ENCODE measurements at places on chromosomes 7 and 10.

GRCh38 chr7:26166684-26167266, 14.8 kb downstream of the NFE2L3 start:
- no peak for DNase-seq

GRCh38 chr7:74253835-74254128, 417 bp downstream of the RFC2 start:
- no peak for DNase-seq

- DNase-seq: no peak
Measured at GRCh38 chr10:122422266-122422989, 32.0 kb upstream of the ARMS2 start.

DNA sequence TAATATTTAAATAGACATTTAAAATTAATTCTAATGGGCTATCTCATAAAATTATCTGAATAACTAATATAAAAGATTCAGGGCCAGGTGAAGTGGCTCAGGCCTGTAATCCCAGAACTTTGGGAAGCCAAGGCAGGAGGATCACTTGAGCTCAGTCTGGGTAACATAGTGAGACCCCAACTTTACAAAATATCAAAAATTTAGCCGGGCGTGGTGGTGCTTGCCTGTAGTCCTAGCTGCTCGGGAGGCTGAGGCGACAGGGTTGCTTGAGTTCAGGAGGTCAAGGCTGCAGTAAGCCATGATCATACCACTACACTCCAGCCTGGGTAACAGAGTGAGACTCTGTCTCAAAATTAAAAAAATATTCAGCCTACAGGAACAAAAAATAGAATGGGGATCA, 12.5 kb downstream of the NOBOX start:
- DNase-seq: no peak

GRCh38 chr10:74949034-74949832, 122.8 kb downstream of the KAT6B start:
- no peak for DNase-seq

- DNase-seq: no peak
Measured at GRCh38 chr10:7945034-7945433, 109.5 kb upstream of the GATA3 start.

GRCh38 chr7:106265133-106265532, 19.6 kb downstream of the NAMPT start:
- DNase-seq: no peak

DNA sequence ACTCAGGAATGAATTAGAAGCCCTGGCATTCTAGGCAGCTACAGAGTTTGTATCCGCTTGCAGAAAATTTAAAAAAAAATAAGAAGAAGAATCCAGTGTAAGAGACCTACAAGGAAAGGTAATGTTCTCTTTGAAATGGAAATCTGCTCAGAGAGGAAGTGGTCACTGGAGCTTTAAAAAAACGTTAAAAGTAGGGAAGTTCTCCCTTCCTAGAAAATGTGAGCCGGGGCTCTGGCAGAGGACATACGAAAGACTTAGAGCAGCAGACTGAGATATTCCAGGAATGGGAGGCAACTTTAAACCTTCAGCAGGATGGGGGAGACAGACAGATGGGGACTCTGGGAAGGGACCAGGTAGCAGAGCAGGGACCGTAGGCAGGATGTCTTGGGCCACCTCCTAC, 149.4 kb upstream of the NPS start:
- DNase-seq: no peak

DNA sequence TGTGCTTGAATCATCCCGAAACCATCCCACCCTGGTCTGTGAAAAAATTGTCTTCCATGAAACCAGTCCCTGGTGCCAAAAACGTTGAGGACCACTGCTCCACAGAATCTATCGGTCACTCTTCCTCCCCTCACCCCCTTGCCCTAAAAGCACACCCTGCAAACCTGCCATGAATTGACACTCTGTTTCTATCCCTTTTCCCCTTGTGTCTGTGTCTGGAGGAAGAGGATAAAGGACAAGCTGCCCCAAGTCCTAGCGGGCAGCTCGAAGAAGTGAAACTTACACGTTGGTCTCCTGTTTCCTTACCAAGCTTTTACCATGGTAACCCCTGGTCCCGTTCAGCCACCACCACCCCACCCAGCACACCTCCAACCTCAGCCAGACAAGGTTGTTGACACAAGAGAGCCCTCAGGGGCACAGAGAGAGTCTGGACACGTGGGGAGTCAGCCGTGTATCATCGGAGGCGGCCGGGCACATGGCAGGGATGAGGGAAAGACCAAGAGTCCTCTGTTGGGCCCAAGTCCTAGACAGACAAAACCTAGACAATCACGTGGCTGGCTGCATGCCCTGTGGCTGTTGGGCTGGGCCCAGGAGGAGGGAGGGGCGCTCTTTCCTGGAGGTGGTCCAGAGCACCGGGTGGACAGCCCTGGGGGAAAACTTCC, 784 bp upstream of the SERPINE1 start:
- DNase-seq: peak; percentile 60

All from Ammon's horn (tissue), 1 donor.